ENCODE measurements at places on chromosomes 2 and 18.

DNA sequence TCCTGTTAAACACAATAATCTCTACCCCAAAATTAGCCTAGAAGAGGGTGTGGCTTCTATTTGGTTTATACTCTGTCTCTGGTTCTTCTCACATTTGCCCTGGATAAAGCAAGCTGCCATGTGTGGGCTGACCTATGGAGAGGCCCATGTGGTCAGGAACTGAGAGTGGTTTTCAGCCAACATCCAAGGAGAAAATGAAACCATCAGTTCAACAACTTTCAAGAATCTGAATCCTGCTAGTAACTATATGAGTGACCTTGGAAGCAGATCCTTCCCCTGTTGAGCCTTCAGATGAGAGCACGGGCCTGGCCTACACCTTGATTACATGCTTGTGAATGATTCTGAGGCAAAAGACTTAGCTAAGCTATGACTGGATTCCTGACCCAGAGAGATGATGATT, 11.5 kb upstream of the TRIB2 start:
- no peak for DNase-seq

- no peak for DNase-seq
Observed at GRCh38 chr18:34322365-34323289, 97.9 kb upstream of the NOL4 start.

GRCh38 chr2:128687565-128687964, 368.9 kb upstream of the HS6ST1 start:
- DNase-seq: no peak

DNA sequence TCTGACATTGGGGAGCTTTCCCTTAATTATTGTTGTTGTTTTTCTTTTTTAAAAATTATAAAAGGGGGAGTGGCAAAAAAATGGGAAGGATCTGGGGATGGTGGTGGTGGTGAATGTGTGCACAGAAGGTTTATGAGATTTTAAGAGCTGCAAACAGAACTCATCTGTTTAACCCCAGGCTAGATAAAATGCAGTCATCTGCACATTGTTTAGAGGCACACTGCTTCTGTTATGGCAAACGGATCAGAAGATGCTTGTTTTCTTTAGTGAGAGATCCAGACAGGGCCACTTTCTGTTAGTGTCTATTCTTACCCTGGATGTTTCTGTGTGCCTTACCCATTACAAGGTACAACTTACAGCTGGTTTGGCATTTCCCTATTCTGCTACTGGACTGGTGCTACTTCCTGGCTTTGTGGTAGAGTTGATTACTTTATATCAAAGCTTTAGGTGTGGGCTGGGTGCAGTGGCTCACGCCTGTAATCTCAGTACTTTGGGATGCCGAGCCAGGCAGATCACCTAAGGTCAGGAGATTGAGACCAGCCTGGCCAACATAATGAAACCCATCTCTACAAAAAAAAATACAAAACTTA, 68.2 kb upstream of the NRP2 start:
- DNase-seq: no peak

- no peak for DNase-seq
Observed at GRCh38 chr18:564708-565561, 15.2 kb upstream of the CETN1 start.

DNA sequence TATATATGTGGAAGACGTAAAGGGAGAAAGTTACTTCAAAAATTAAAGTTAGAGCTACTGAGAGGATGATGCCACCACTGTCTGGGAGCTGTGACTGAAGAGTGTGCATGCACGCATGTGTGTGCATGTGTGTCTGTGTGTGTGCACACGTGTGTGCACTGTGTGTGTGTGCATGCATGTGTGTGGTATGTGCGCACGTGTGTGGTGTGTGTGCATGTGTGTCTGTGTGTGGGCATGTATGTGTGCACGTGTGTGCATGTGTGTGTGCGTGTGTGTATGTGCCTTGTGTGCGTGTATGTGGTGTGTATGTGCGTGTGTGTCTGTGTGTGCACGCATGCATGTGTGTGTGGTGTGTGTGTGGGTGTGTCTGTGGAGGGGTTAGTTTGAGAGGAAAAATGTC, 473.4 kb downstream of the CMPK2 start:
- no peak for DNase-seq

DNA sequence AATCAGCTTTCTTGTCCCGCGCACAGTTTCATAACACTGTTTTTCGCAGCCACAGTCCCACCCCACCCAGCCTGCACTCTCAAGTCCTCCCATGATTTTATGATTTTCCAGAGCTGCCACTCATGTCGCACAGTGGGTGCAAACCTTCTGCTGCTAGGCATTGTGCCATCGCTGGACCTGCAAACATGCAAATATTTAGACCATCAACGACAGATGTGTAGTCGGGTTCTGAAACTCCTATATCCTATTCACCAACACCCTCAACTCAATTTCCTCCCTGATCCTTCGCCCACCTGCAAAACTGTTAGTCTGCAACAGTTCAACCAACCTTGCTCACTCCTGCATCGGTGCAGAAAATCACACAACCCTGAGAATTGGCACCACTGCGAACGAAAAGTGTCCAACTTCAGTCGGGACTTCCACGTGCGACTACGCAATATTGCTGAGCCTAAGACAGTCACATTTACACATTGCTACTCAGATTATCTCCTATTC, 871 bp upstream of the ALS2 start:
- no peak for DNase-seq

DNA sequence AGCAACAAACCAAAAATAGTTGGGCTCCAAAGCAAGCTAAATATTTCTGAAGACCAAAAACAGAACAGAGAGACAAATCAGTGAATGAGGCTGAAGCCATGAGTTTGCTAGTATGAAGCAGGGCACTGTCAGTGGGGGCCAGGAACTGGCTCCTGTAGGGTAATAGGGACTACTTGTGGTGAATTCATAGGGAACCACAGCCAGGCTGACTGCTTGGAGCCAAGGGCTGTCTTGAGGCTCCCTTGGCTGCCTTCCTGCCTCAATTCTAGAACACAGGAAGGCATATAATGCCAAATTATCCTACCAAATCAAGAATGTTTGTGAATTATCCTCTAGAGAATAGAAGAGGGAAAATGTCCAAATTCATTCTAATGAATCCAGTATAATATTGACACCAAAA, 406.0 kb downstream of the CCDC85A start:
- no peak for DNase-seq

DNA sequence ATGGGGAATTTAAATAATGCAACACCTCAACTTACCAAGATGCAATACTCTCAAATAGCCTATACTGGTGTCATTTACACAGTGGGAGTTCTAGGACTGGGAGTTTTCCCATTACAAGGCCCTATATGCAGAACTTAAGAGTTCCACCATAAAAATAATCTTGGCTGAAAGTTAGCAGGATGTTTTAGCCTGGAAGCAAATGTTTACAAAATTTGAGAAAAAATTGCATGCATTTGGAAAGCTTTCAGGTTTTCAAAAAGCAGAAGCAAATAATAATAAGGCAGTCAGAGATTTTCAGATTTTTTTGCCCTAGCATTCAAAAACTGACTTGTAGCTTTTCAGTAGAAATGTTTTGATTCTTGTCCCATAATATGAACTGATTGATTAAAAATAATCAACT, 397.3 kb downstream of the ARHGAP15 start:
- DNase-seq: no peak

DNA sequence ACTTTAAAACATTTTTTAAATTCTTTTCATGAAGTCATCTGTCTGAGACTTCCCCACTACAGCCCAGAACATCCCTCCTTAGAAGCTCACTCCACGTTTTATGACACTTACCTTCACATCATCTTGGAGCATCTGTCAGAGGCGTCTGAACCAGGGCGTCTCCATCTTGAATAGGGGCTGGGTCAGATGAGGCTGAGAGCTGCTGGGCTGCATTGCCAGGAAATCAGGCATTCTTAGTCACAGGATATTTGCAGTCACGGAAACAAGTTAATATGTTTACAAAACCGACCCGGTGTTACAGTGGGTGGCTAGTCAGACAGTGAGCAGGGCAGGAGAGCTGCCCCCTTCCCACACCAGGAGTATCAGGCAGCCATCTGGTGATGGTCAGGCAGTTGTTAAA, 456.5 kb downstream of the FBXO15 start:
- no peak for DNase-seq

DNA sequence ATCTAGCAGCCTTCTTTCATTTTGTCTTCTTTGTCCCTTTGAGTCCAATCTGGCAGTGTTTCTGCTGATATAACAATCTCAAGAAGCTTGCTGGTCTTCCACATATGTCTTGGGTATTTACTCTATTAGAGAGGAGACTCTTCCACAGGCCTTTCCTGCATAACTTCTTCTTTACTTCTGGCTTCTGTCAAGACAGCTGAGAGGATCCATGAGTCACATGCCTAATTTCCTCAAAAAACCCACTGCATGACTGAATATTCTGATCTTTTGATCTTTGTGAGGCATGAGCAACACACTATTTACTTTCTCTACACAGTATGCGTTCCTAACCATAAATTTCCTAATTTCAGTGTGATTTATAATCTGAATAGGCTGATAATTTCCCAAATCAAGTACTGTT, 5.1 kb upstream of the DCC start:
- no peak for DNase-seq
